Diencephalon (tissue), 1 donor: ENCODE measurements at places on chromosomes 7 and 10. TPM values are rescaled to one million over a fixed set of nuclear protein-coding genes. Genes with fewer than 3 reads are reported as not detected.

NT5C2 gene
- total RNA-seq: 115 TPM

FANK1 gene
- 11.3 TPM for total RNA-seq

GPR37 gene
- total RNA-seq: 10.8 TPM

GNAI1 gene
- 94.1 TPM for total RNA-seq

GHRHR gene
- total RNA-seq: 2.8 TPM

CLDN3 gene
- total RNA-seq: 0.69 TPM

EPO gene
- total RNA-seq: not detected

RSPH10B gene
- 4.2 TPM for total RNA-seq

TRIM50 gene
- total RNA-seq: not detected

TMEM273 gene
- 2.1 TPM for total RNA-seq

SPDYE17 gene
- not detected for total RNA-seq

ZC3HAV1 gene
- total RNA-seq: 9.5 TPM

POLR3A gene
- 39.2 TPM for total RNA-seq

CCL24 gene
- not detected for total RNA-seq

WNT16 gene
- total RNA-seq: 0.69 TPM

CALML5 gene
- not detected for total RNA-seq

HABP2 gene
- total RNA-seq: 0.23 TPM

SPAG6 gene
- 11.1 TPM for total RNA-seq

CDNF gene
- total RNA-seq: 1.6 TPM

BAMBI gene
- total RNA-seq: 10.4 TPM
